ENCODE measurements at places on chromosomes 6 and 20.

DNA sequence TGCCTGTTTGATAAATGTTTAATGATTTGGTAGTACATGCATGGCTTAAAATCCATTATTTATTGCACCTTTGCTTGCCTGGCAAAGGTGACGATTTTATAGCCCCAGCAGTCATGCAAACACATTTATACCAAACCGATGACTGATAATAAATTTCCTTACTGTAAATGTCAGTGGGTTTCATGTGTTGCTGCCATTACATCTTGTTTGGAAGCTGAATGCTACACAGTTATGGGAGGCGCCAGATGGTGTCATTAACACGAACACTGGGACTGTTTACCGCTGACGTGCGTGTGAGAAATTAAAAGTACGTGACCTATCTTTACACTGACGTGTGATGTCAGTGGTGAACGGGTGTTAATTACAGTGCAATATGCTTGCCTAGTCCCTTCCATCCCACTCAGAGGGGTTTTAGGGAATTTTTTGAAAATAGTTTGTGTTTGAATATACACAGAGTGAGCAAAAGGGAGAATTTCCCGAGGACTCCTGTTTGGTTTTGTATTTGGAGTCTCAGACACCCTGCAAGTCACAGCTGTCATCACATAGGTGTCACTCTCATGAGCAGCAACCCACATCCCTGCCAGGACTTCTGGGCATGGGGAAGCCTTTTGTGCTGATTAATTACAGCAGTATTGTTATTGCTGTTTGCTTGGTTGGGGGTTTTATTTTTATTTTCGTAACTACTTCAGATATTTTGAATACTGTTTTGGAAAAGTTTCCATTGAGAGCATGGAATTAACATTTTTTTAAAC lies 151.8 kb upstream of the INSM1 start:
- DNase-seq = no peak

GRCh38 chr6:118468682-118469465 lies 79.2 kb upstream of the PLN start:
- no peak for DNase-seq

DNA sequence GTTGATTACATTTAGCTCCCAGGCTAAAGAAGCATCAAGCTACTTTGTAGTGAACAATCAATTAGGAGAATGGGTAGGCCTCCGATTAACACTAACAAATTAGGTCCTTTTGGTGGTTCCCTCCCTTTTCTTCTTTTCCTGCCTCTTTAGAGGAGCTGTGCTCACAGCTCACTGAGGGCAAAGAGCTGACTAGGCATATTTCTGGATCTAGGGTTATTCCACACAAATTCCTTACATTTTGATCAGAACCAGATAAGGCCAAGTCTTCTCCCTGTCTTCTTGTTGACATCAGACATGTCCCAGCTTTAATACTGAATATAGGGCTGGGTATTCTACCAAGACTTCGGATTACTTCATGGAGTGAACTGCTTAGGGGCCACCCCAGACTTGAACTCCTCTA lies 119.1 kb downstream of the PKHD1 start:
- no peak for DNase-seq

DNA sequence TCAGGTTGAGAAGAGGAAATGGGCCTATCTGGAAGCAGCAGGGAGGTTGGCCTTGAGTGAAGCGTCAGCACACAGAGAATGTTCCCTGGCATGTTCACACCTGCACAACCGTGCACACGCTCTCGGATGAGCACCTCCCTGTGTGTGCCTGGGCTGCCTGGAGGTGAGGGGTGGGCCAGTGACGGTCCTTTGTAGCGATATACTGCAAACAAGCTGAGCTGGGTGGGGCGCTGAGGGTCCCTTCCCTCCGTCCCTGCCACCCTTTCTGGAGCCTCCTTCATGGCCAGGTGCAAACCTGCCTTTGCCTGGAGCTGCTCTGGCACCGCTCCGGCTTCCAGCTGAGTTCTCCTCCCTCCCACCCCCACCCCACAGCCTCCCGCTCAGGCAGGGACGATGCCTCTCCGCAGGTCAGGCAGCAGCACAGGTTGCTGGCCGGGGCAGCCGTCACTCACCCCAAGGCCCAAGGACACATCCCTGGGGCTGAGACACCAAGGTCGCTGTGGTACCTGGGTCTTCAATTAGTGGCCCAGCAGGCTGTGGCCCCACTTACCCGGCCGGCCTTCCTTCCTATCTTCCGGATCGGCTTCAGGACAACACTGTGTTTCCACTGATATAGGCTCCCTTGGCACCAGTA lies 111.6 kb downstream of the ERMARD start:
- DNase-seq = no peak

GRCh38 chr20:60016406-60016805 lies 58.2 kb downstream of the CDH26 start:
- DNase-seq = no peak

GRCh38 chr6:141758430-141758829 lies 374.3 kb upstream of the GJE1 start:
- DNase-seq = no peak

GRCh38 chr6:125631165-125631564 lies 118.3 kb upstream of the HEY2 start:
- no peak for DNase-seq

- DNase-seq = peak; percentile 55
These were observed 27.1 kb downstream of the MRPL14 start for GRCh38 chr6:44100088-44100550.

- no peak for DNase-seq
These were observed 131.6 kb downstream of the DLL1 start for GRCh38 chr6:170159022-170159965.

DNA sequence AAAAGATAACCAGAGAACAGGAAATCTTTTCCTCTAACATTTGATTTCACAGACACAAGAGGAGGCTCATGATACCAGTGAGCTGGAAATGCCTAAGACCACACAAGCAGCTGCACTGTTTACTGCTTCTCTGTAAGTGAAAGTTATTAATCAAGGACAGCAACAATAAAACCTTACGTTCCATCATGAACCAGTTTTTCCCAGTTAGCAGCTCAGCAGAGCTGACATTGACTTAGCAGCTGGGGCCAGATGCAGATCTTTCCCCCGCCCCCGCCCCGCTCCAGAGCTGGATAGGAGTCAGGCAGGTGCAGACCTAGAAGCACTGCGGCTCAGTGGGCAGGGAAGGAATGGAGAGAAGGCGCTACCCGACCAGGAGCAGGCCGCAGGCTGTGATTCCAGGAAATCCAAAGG lies 275.2 kb downstream of the GMDS start:
- DNase-seq = no peak

DNA sequence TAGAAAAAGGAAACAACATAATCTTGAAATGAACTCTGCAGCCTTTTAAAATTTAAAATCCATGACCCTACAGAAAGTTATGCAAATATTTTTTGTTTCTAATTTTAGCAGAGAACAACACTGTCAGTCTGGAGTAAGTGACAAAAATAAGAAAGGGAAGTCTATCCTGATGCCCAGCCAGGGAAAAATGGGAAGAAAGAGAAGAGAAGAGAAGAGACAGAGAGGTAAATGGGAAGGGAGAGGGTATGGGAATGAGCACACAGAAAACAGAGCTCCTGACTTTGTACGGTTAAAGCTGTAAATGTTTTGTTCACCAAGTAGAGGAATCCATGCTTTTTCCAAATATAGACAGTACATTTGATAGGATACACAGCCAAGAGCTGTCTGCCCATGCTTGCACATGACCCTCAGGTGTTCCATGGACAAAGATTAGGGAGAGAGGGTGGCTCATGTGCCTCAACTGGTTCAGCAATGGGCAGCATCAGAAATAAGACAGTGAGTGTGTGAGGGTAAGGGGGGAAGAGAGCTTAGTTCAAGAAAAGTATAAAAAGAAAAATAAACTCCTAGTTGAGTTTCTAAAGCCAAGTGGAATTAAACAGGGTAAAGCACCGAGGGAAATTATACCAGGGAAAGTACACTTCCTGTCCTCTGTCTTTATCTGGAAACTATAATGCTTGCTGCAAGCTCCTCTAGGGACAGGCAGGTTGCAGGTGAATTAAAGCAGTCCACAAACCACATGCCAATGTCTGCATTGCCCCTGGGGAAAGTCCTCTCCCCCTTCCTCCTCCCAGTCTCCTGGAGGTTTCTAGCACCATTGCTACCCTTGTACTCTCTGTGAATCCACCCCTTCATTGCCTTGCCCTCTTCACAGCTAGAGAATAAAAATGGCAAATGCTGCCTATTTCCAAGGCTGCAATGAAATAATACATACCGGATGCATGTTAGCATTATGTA lies 30.0 kb downstream of the MAP3K5 start:
- no peak for DNase-seq

DNA sequence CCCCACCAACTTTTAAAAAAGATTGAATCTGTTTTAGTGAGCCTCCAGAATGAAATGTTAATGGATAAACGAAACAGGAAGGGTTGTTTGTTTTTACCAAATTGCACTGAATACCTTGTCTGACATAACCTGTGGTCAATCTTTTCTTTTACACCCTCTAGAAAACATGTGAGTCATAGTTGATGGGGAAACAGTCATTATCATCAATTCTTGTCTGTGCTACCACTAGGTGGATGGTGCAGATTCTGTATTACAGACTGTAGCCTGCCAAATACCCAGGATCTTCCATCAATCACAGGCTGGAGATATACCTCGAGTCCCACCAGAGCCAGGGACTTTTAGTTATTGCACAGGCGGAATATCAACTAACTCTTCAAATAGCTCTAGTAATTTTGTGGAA lies 29.5 kb upstream of the PKIB start:
- DNase-seq = no peak

DNA sequence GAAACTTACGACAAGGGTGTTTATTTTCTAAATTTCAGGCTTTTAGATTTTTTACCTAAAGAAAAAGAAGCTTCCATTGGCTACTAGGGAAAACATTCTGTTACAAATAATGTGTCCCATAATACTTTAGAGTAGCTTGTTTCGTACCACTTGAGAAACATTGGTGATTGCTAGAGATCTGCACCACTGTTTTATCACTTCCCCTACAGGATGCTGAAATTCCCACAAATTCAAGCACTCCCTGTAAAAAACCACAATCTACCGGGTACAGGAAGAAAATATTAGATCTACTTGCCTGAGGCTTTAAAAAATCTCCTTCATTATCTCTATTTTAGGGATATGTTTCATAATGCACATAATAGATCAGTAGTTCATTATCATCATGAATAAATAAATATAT lies 29.9 kb downstream of the SEL1L2 start:
- DNase-seq = no peak

Measured in stimulated activated effector memory CD8-positive, alpha-beta T cell treated with anti-CD3 and anti-CD28 coated beads, Interleukin-12 subunit alpha, Interleukin-12 subunit beta, amount 100 ng/mL, for 72 hours (primary cell).